ENCODE measurements at places on chromosomes 5 and 9.

- DNase-seq, result no peak
Observed at GRCh38 chr9:90741036-90741435, 60.6 kb upstream of the SYK start.

DNA sequence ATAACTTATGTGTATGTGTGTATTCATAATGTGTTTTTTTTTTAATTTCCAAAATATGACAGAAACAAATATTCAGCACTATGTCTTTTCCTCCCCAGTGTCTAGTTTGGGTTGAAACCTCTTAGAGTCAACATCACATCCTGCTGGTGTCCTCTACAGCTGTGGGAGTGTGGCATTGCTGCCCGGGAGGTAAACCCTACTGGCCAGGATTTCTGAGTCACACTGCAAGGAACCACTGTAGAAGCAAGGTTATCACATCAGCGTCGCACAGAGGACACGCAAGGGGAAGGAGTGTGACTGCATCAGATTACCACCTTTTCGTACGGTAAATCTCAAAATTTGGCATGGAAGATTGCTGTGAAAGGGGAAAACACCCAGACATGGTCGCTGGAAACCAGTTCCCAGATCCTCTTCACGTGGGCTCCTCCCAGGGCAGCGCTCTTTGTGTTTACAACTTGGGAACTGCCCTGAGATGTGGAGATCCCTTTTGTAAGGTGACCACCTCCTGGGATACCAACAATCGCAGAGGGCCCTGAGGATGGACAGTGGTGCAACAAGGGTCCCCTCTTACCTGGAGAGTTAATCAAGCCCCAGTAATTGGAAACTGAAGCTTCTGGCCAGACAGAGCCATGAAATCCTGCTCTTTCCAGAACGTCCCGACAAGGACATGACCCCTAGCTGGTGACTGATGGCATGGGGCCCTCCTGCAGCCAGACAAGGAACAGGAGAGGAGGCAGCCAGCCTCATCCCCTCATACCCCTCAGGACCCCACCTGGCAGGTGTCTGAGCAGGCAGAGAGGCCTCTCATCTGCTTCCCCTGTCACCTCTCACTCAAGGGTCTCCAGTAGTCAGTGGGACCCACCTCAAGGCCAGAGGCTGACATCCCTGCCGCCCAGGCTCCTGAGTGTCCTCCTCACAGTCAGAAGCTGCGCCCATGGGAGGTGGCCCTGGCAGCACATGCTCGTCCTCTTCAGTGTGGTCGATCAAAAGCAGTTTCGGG is 194.7 kb downstream of the MED10 start:
- no peak for DNase-seq

DNA sequence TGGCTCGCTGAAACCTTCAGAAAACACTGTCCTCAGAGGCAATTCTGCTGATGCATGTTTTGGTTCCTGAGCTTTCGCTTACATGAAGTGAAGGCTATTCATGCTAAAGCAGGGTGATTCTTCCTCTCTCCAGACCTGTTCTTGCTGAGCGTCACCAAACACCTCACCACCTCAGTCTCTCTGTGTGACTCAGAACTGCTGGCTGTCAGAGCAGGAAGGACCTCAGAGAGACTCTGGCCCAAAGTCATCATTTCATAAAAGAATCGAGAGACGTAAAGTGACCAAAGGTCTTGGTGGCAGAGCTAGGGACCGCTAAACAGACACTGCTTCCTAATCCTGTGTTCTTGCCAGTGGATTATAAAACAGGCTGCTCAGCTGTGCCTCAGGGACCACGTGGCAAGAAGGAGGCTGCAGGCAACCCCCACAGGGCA is 73.8 kb downstream of the LHFPL2 start:
- DNase-seq, result no peak

DNA sequence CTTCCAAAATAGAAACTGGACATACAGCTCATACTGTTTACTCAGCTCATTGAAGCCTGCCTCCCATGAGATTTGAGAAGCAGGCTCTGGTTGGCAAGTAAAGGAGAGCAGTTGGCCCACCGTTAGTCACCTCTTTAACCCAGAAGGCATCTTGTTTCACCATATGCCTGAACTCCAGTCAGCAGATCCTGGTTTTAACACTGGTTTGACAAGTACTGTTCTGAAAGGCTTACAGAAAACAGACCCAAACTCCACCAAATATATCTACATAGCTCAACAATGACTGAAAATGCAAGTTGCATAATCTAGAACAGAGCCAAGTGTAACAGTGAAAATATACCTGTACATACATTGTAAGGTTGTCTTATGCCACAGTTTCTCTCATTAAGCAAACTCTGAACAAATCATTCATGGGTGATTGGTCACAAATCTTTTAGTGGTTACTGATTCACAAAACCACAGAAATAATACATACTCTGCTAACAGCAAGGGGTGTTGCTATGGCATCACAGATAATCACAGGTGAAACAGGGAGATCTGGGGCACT is 198.8 kb downstream of the BNC2 start:
- DNase-seq, result no peak

GRCh38 chr5:32297181-32298058 is 15.3 kb downstream of the MTMR12 start:
- DNase-seq, result no peak

DNA sequence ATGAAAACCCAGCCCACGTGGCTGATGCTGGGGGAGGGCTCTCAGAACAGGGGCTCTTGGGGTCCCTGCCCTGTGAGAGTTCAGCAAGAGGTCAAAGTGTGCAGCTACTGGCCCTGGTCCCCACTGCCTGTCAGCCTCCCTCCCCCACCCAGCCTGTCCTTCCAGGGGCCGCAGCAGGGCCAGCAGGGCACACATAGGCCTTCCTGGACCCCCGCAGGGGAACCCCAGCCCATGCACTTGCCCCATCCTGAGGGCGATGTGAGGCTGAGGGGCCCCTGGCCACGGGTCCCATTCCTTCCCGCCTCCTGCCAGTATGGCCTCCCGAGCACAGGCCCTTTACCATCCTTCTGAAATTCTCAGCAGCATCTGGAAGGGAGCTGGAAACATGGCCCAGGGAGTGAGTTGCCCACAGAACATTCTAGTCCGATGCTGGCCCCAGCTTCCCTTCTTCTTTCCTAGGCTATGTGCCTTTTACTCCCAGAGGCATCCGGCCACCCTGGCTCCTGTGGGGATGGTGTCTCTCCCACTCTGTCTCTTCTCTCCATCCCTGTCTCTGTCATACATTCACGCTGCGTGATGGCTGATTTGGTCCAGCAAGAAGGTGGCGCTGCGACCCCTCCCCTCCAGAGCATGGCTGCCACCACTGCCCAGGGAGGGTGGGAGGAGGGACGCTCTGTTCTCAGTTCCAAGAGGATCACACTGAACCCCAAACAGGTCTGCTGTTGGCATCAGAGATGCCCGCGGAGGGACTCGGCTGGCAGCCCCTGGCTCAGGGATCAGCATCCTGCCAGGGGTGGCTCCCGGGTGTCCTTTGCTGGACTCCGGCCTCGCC is 19.6 kb downstream of the MRPL36 start:
- DNase-seq, result no peak

GRCh38 chr5:40834391-40834848 is 602 bp downstream of the RPL37 start:
- DNase-seq, result no peak

DNA sequence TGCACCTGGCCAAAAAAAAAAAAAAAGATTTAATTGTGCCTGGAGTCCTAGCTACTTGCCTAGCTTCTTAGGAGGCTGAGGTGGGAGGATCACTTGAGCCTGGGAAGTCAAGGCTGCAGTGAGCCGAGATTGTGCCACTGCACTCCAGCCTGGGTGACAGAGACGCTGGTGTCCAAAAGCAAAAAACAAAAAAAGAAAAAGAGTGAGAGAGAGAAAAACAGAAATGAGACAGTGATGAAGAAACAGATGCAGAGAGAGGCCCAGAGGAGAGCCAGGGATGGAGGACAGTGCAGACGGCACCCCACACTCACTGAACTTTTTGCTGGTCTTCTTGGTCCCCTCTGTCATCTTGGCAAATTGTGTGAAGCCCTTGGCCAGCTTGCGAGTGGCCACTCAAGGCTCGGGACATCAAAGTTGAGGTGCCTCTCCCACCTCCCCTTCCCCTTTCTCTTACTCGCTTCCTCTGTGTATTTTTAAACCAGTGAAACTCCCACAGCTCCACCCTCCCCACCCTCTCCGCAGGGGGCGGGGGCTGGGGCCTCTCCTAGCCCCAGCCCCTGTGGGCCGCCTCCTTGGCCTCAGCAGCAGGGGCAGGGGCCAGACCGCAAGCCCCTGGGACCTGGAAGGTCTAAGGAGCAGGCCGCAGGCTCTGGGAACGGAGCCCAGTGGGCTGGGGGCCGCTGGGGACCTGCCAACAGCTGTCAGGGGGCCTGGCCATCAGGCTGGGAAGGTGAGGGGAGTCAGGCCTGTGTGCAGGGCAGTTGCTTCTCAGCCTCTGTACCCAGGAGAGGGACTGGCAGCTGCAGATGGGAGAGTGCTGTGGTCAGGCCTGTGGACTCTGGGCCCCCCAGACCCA is at the start of gene SH2D3C:
Gene SH2D3C (minus strand): TSS at position 387 of the 856 bp plus-strand sequence. CDS start 39 bp downstream, at position 348.
- no peak for DNase-seq

DNA sequence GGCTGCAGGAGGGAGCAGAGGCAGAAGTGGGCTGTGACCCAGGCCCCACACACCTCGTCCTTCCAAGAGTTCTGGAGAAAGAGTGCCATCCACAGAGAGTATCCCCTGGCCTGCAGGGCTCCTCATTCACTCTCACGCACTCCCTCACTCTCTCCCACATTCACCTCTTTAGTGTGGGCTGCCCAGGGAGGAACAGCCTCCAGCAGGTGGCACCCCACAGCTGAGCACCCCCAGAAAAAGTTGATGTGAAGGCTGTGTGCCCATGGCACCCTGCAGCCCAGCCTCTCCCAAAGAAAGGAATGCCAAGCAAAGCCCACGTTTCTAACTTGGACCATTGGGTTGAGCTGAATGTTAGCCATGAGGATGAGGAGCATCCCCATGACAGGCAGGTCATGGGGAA is 4.5 kb upstream of the SHC3 start:
- DNase-seq, result no peak

DNA sequence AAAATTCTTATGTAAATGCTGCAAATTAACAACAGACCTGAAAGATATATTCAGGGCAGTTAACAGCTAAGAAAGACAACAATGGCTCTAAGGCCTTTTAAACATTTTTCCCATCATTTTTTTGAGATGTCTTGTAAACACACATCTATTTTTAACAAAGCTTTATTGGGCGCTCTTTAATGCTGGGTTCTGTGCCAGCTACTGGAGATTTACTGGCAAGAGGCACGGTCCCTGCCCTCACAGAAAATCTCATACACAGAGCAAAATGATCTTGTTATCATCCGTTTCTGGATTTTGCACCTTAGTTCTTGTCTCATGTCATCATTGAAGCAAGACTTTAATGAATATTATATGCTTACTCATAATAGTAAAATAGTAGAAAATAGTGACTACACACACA is 1022.3 kb upstream of the WWC1 start:
- no peak for DNase-seq

DNA sequence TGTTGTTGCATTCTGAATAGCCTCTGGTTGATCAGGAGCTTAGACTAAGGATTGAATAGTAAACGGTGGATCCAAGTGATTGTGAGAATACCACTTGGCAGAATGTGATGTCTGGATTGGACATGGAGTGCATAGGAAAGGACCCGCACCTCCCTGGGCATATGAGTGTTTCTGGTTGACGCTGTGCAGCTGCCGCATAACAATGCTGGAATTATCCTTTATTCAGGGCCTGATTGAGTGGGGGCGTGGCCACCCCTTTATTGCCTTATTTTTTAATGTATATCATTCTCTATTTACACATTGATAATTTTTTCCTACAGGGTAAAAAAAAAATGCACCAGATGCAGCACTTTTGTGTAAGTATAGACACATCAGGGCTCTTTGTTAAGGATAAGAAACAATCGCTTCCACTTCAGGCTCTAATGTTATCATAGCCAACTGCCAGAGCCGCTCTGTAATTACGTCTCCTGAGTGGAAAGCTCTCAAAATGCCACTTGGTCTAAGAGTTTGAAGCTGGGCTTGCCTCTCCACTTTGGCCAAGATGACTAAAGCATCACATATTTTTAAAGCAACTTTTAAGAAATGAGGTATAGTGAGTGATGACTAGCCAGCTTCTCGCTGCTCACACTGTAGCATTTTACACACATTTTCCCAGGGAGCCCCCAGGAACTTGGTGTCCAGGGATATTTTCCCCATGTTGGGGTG is 5.7 kb downstream of the FGD3 start:
- no peak for DNase-seq

GRCh38 chr9:69697475-69697874 is 25.3 kb upstream of the APBA1 start:
- DNase-seq, result no peak

GRCh38 chr5:171858303-171858702 is 72.7 kb downstream of the SMIM23 start:
- DNase-seq, result no peak

- DNase-seq, result no peak
Observed at GRCh38 chr9:30310711-30311110, 2073.7 kb upstream of the ACO1 start.

- DNase-seq, result peak; percentile 17
Observed at GRCh38 chr5:138282920-138283742, 8.7 kb upstream of the GFRA3 start.

DNA sequence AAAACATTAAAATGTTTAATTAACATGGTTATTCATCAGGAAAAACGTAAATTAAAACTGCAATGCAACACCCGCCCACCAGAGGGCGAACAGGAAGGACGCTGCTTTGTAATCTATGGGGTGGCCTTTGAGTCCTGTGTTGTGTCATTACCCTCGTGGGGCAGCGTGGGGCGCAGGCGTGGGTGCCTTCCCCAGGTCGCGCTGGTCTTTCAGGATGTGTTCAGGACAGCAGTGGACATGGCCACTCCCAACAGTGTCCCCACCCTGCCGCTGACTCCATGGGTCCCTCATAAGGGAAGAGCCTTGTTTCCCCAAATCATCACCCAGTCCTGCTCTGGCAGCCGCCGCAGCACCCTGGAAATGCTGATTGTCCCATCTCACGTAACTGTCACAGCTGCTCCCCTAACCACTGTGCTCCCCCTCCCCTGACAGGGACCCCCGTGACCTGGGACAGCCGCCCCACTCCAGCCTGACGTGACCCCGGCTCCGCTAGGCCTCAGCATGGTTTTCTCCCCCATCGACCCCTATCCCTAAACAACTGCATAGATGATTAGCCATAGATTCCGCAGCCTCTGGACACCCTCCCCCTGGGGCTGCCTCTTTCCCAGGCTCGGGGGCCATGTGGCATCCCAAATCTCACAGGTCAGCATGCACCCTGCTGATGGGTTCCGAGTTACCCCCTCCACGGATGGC is 36.4 kb downstream of the GLT6D1 start:
- peak; percentile 34 for DNase-seq

- DNase-seq, result no peak
Observed at GRCh38 chr5:16732356-16732755, 115.6 kb upstream of the RETREG1 start.

GRCh38 chr5:102765350-102765749 is 10.2 kb downstream of the PAM start:
- no peak for DNase-seq

DNA sequence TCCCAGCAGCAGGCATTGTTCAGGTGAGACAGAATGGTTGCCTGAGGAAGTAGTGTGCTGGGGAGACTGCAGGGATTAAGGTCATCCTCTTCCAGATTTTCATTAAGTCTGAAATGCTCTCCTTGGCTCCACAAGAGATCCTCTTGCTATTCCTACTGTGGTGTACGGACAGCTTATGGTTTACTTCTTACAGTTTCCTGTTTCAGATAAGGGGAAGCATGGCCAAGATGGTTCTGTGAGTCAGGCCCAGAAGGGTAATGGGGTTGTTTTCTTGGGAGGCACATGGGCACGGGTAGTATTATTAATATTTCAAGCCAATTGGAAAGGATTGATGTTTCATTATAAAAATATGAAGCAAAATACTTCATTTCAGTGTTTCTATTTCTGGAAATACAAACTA is 42.9 kb downstream of the GLRX start:
- DNase-seq, result no peak

- no peak for DNase-seq
Observed at GRCh38 chr9:129555512-129556215, 65.2 kb downstream of the C9orf50 start.
